Stimulated activated CD4-positive, alpha-beta T cell treated with anti-CD3 and anti-CD28 coated beads, Interleukin-12 subunit alpha, Interleukin-12 subunit beta, amount 100 ng/mL, for 48 hours (primary cell): ENCODE measurements at places on chromosomes 4 and X.

DNA sequence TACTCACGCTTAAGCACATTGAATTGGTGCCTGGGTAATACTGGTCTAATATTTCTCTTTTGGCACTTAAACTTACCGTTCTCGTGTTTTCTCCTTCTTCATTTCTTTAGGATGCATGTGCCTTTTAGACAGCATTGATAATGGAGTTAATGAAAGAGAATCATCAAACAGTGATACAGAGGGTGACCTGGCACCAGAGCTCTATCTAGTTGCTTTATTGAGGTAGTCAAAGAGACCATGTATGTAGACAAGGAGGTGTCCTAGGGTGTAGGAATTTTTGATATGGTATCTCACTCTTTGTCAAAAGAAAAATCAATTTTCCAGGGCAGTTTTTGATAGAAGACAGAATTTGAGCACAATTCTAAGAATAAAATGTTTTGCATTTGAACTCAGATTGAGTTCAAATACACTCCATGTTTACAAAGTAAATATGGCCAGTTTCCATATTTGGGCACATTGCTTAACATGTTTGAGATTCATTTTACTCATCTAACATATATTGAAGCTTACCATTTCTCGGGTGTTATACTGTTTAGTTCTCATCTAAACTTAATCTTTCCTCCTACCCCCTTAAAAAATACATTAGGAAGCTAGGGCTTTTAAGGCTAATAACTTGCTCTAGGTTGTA lies 92.0 kb downstream of the WWC2 start:
- DNase-seq = no peak

- no peak for DNase-seq
Observed at GRCh38 chrX:94435799-94436198, 761.8 kb downstream of the FAM133A start.

GRCh38 chr4:10135260-10135659 lies 18.7 kb upstream of the WDR1 start:
- DNase-seq = no peak

- DNase-seq = no peak
Observed at GRCh38 chr4:176810481-176811249, 17.9 kb upstream of the VEGFC start.

DNA sequence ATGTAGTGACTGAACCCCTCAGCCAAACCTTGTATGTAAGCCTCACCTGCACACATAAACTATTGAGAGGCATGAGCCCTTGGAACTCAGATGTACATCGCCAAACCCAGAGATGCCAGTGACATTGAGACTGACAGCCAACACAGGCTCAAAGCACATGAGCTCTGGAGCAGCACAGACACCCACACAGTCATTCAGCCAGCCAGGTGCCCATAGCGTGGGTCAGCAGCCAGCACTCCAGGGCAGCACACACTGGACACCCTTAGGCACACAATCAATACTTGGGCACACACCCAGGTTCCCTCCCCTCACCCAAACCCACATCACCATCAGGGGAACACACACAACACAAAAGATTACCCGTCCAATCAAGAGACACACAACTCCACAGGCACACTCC lies 4.3 kb upstream of the TIMP1 start:
- no peak for DNase-seq

- no peak for DNase-seq
Observed at GRCh38 chrX:29382811-29383210, 795.6 kb downstream of the IL1RAPL1 start.

DNA sequence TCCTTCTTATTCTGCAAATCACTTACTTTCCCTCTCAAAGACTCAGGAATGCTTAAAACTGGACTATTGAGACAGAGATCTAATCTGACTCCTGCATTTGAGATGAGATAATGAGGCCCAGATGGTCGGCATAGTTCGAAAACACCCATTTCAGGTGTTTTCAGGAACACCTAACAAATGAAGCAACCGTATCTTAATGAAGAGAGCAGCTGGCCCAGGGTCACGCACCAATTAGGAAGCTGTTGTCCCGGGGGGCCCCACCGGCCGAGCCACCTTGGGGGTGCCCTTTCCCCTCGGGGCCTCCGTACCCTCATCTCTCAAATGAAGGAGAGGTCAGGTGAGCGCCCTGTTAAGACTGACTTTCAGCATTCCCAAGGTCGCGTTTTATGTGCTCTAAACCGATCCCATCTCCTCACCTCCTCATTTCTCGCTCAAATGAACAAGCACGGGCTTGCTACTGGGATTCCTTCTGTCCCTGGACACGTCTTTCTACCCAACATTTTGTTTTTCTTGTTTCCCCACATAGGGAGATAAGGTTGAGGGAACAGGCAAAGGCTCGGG lies 824 bp downstream of the LRPAP1 start:
- no peak for DNase-seq

DNA sequence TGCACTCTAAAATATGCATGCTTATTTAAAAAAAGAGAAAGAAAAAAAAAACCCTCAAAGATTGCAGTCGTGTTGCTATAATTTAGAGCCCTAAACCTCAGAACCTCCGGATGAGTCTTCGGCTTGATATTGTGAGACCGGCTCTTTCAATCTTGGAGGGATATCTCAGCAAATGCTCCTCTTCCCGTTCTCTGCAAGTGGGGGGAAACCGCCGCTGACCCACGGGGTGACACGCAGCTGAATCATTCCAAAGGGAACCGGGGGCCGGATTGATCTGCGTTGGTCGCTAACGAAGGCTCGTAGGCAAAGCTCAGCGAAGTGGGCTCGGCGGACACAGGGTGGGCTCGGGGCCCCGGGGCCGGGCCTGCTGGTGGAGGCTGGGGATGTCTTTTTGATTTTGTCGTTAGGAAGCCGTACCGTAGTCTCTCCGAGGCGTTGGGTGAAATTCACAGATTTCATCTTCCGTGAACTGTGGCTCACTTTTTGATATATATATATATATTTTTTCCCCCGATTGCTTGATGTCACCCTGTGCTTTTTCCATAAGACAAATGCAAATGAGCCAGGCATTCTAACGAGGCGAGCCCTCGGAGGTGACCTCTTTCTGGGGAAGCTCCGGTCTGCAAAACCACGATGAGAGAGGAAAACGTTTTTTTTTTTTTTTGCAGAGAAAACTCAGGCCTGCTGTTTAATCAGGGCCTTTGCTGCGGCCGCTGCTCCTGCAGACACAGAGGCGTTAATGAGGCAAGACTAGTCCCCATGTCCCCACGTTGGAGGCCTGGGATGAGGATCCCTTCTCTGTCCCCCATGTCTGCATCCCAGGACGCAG lies 110.7 kb upstream of the PPP2R3B start:
- no peak for DNase-seq

DNA sequence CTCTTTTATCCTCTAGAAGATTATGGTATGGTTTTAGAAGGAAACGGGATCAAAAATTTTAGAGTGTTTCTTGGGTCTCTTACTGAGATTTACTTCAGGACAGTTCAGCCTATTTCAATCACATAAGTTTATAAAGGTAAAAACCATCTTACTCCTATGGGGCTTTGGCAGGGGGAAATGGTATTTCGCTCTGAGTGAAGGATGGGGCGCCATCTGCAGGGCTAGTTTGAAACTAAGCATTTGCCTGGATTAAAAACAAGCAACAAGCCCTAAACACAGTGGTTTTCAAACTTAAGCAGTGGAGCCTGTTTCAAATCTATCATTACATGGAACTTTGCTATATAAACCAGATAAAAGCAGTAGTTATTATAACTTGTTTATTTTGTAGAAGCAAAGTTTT lies 361.5 kb upstream of the FMR1 start:
- no peak for DNase-seq

- DNase-seq = no peak
Observed at GRCh38 chr4:56727150-56727549, 46.1 kb upstream of the HOPX start.

GRCh38 chr4:165011403-165011802 lies 20.4 kb upstream of the TRIM60 start:
- DNase-seq = no peak
